ENCODE measurements at places on chromosomes 3 and 15. TPM values are rescaled to one million over a fixed set of nuclear protein-coding genes. Genes with fewer than 3 reads are reported as not detected.

GRCh38 chr3:128736601-128737000 lies 10.6 kb downstream of the RAB7A start:
- no peak overlapping the region for H3K27ac ChIP-seq
- no peaks in the 10 kb centered on the region for H3K27me3 ChIP-seq
- peaks cover 28% of the 10 kb centered on the region for H3K36me3 ChIP-seq
- peaks cover 21% of the 10 kb centered on the region for H3K4me1 ChIP-seq

DNA sequence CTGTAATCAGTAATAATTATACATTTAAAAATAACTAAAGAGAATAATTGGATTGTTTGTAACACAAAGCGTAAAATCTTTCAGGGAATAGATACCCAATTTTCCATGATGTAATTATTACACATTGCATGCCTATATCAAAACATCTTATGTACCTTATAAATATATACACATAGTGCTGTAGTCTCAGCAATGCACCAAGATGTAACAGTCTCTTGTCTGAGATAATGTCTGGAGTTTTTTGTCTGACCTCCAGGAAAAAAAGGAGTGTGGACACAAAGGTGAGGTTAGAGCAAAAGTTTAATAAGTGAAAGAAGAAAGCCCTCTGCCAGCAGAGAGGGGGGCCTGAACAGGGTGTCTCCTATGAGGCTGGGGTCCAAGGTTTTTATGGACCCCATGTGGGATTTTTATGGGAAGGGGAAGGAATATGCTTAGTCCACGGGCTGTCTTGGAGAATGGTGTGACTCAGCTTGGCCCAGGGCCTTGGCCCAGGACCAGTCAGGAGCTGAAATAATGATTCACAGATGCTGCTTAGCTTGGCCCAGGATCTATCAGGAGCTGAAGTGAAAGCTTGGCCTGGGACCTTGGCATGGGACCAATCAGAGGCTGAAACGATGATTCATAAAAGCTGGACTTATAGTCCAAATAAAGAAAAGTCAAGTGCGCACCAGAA lies 545.0 kb downstream of the ZPLD1 start:
- peak; percentile 88 for DNase-seq
- no peaks in the 10 kb centered on the region for H3K36me3 ChIP-seq
- H3K27ac ChIP-seq, result no peak overlapping the region
- no peak overlapping the region for H3K4me3 ChIP-seq
- H3K27me3 ChIP-seq, result no peaks in the 10 kb centered on the region
- no peaks in the 10 kb centered on the region for H3K4me1 ChIP-seq

DNA sequence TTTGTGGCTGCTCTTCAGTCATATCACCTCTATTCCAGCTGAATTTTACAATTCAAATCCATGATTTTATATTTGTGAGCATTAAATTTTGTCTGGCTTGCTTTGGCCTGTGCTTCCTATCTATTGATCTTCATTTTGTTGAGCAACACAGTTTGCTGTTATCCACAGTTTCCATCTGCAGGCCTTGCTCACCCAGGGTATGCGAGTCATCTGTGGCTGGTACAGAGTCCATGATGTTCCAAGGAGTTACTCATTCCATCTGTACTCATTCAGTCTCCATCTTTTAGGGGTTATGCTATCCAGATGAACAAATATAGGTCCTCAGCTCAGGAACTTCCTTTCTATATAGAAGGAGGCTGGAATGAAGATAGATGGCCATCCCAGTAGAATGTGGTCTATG lies 70.1 kb upstream of the CCK start:
- no peak overlapping the region for H3K4me3 ChIP-seq
- H3K4me1 ChIP-seq, result no peaks in the 10 kb centered on the region
- DNase-seq, result no peak
- H3K27ac ChIP-seq, result no peak overlapping the region
- H3K36me3 ChIP-seq, result no peaks in the 10 kb centered on the region
- H3K27me3 ChIP-seq, result no peaks in the 10 kb centered on the region

DNA sequence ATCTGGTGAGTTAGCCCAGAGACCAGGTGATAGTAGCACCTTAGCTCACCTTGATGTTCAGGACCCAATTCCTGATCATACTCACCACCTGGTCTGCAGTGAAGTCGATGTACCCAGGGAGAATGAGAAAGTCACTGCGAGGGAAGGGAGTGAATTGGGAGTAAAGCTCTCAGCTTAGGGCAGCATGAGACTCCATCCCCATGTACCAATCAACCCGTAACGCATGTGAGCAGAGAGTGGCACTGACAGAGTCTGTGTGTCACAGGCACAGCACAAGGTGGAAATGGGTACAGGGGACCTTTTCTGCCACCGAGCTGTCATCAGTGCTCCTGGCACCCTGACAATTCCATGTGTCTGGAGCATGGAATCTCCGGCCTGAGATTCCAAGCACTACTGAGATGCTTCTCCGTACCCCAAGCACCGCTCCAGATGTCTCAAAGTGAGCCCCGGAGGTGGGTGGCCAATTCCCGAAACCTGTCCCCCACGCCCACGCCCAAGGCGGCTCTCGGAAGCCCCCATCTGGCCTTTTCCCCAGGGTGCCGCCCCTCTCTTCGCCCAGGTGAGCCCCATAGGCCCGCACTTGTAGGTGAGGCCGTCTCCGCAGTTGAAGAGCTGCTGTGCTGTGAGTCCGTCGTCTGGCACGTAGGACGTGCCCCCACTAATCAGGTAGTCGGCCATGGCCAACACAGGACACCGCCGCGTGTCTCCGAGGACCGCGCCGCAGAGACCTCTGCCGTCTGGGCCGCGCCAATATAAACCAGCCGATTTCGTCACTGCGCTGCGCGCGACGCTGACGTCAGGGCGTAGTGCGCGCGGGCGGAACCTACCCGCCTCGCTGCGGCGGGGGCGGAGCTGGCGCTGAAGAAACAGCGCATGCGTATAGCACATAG lies at the start of gene IMPDH2:
Gene IMPDH2, minus strand, starts transcription at position 726 of the 890 bp plus-strand sequence. Its CDS starts 48 bp downstream, at position 678.
- H3K4me1 ChIP-seq, result peaks cover 47% of the 10 kb centered on the region
- H3K27ac ChIP-seq, result peak within 1 kb of the TSS; percentile 99
- H3K27me3 ChIP-seq, result no peaks in the 10 kb centered on the region
- peak; percentile 90 for DNase-seq
- H3K4me3 ChIP-seq, result peak within 1 kb of the TSS; percentile 78

GPR87 gene
- total RNA-seq, result not detected

SLITRK3 gene
- not detected for total RNA-seq

FRMD4B gene
- 41.7 TPM for total RNA-seq

TRIP4 gene
- total RNA-seq, result 13.0 TPM
